Renal cortical epithelial cell (primary cell): ENCODE measurements at places on chromosomes 12 and 14. TPM values are rescaled to one million over a fixed set of nuclear protein-coding genes. Genes with fewer than 3 reads are reported as not detected.
A peak's percentile ranks its signal among the peaks of the same experiment; 100 is the strongest.

DNA sequence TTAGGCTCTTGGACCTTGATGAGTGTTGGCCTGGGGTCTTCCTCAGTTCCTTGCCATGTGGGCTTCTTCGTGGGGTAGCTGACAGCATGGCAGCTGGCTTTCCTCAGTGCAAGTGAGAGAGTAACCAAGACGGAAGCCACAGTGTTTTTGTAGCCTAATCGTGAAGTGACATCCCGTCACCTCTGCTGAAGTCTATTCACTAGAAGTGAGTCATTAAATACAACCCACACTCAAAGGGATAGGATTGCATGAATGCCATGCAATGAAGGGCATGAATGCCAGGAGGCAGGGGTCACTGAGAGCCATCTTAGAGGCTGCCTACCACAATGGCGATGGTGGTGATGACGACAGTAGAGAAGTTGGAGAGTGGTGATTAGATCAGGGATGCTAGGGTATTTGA lies 13.5 kb upstream of the ASIC1 start:
- no peak for DNase-seq

The TAS2R9 gene
- total RNA-seq, result 0.35 TPM in 1 of 2 replicates, not detected in the other

The GOLT1B gene
- 47.5 and 89.3 TPM in 2 replicates for total RNA-seq

- DNase-seq, result no peak
Observed at GRCh38 chr14:94138251-94138650, 8.8 kb upstream of the IFI27L2 start.

- DNase-seq, result no peak
Observed at GRCh38 chr14:103126873-103127304, 3.6 kb downstream of the TNFAIP2 start.

GRCh38 chr12:76240281-76240680 lies 107.9 kb downstream of the BBS10 start:
- no peak for DNase-seq

DNA sequence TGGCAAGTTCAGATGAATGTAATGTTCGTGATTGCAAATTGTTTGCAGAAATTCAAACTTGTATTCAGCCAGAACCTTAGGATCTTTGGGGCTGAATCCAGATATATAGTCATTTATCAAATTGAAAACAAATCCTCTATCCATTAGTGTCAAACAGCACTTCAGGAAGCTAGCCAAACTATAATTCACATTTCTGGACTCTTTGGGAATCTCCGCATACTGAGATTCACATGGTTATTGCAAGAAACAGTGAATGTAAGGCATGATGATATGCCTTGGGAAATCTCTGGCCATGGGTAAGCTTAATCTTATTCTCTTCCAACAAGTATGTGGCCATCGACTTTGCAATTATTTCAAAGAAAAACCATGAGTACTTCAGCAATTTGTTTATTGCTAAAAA lies 98.5 kb downstream of the KLHL28 start:
- DNase-seq, result no peak

- peak; percentile 85 for DNase-seq
Observed at GRCh38 chr12:94561943-94562411, 88.4 kb downstream of the TMCC3 start.
